Cardiac septum (tissue), 1 donor: ENCODE measurements at places on chromosomes 3 and 15. TPM values are rescaled to one million over a fixed set of nuclear protein-coding genes. Genes with fewer than 3 reads are reported as not detected.

DNA sequence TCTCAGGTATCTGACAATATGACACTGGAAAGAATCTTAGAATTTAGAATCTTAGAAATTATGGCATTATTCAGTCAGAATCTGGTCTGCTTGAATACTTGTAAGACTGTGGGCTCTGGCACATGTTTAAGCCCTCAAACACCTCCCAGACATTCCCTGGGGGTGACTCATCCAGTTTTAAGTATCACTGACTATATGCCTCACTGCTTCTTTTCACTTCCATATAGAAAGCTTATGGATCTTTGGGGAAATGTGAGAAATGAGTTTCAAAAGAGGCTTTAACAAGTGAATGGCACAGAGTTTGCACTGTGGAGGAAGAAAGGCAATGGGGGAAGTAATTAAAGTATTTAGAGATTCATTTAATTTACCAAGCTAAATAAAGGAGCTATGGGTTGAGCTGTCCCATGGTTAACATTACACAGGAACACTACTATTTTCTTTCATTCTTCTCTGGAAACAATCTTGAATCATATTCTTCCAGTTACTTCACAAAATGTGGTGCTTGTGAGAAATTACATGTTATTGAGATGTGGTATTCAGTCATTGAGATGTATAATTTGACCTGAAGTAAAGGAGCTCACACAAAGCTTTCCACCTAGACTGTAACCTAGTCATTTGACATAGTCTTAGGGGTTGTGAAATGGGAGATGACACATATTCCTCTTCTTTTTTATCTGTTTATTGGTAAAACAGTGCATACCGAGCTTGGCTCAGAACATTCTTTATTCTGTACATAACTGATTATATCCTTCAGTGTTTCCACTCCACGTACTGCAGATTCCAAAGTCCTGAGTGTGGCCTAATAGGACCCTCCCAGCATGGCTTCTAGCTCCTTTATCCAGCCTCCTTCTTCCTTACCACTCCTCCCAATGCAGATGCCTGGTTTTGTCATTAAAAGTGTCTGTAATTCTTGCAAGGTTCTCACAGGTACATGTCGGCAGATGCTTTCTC lies 544.6 kb upstream of the NECTIN3 start:
- DNase-seq: no peak

Gene CCDC51
- 8.9 TPM for total RNA-seq

GRCh38 chr3:137110392-137110996 lies 152.7 kb downstream of the IL20RB start:
- no peak for DNase-seq

- DNase-seq: no peak
These were observed 34.3 kb downstream of the IL20RB start for GRCh38 chr3:136992115-136992514.

DNA sequence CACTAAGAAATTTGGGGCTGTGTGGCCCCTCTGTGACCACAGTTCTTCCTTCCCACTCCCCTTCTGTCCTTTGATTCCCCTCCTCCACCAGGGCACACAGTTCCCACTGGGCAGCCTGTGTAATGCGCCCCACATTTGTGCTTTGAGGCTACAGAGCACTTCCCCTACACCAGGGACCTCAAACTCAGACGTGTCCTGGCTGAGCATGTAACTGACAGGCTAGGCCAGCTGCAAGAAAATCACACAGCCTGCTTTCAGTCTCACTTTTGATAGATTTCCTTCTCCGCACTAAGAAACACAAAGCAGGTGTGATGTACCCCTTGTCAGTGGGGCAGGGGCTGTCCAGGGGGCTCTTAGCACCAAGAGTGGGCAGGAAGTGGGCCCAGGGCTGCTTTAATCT lies 29.6 kb downstream of the PRKCD start:
- DNase-seq: peak; percentile 43

DNA sequence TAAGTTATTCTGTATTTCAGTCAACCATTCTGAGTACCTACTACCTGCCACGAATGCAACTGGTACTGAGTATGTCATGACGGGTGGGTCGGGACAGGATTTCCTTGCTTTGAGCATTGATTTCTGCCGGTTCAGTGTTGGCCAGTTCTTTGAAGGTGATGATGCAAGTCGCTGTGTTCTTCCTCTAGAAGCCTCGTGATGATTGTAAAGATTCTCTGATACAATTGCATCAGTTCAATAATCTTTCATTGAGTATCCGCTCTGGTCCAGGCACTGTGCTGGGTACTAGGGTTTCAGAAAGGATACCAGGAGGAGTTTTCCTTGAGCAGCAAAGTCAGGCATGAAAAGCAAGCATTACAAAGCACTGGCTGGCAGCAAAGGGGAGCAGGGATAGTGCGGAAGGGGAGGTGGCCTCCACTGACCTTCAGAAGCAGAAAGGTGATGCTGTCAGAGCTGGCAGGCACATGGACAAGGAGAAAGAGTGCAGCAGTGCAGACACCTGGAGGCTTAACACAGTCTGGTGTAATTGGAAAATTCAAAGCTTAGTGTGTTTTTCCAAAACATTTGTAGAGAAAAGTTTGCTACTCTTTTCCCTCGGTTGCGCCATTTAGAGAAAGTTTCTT lies 100.1 kb downstream of the RPL39L start:
- no peak for DNase-seq

DNA sequence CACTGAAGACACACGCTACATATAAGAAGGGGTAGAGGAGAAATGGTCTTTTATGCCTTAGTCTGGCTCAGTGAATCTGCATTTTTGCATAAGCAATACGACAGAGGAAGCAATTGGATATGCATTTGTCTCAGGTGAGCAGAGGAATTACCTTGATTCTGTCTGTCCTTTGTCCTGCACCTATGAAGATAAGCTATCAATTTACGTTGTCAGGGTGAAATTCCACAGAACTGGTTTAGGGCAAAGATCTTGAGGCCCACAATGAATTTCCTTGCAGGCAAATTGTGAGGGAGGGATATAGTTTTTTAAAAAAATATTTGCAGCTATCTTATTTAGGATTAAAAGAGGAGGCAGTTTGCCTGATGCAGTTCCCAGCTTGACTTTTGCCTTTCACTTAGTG lies 31.6 kb upstream of the MASP1 start:
- no peak for DNase-seq

- no peak for DNase-seq
These were observed 698.7 kb downstream of the FHIT start for GRCh38 chr3:60552581-60552980.

Gene ACKR2
- total RNA-seq: 1.5 TPM

Gene CHRFAM7A
- 3.8 TPM for total RNA-seq

Gene C3orf20
- total RNA-seq: 0.32 TPM

DNA sequence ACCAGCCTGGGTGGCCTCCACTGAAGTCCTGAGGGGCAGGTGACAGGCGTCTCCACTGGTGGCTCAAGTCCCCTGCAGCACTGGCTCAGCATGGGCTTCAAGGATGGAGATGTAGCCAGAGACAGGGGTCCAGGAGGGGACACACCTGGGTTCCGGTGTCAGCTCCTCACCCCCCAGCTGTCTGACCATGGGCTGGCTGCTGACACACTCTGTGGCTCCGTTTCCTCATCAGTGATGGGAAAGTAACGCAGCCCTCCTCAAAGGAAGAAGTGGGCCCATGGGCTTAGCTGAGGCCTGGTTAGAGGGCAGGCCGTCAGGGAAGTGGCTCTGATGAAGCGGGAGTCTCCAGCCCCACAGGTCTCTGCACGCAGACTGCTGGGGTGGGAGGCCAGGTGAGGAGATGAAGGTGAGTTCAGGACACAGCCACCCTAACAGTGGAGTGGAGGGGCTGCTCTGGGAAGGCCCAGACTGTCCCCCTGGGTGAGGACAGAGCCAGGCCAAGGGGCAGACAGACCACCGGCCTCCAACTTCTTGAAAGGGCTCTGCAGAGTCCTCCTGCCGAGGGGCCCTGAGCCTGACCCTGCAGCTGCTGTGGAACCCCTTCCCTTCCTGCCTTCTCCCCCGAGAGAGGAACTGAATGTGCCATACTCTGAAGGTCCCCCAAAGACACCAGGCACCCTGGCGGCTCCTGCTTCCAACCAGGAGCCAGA lies 24.0 kb downstream of the PSTPIP1 start:
- no peak for DNase-seq

- DNase-seq: no peak
These were observed 166.4 kb downstream of the C3orf70 start for GRCh38 chr3:184986366-184986889.
